ENCODE measurements at places on chromosomes 16 and 17.

DNA sequence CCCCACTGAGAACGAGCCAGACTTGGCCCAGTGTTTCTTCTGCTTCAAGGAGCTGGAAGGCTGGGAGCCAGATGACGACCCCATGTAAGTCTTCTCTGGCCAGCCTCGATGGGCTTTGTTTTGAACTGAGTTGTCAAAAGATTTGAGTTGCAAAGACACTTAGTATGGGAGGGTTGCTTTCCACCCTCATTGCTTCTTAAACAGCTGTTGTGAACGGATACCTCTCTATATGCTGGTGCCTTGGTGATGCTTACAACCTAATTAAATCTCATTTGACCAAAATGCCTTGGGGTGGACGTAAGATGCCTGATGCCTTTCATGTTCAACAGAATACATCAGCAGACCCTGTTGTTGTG lies 631 bp downstream of the BIRC5 start:
- peak; percentile 3 for DNase-seq

DNA sequence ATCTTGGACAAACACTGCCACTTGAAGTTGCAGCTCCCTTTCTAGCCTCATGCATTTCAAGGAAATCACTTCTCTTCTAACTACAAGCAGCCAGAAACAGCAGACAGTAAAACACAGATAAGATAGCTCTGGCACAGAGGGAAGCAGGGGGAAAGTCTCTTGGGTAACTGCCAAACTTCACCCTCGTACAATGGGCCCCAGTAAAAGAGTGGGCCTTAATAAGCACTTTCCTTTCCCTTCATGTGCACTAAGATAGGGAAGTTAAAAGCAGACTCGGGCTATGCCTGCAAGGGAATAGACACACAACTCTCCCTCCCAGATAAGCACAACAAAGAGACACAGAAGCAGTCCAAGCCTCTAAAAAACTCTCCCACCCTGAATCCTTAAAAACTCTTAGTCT lies 4.2 kb upstream of the KRTAP4-5 start:
- DNase-seq, result no peak

DNA sequence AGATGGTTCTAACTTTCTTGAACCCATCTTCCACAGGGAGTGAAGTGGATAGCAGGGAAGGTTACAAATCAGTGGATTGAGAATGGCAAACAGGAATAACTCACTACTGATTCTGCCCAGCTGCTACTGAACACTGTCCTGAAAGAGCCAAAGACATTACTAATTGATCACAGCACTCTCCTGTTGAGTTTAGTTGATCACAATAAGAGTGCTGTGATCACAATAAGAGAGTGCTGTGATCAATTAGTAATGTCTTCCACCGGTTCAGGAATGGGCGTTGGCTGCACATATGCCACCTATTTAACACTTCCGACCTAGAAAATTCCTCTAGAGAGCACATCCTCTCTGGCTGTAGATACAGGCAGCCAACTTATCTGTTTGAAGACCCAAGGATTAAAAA lies 11.4 kb downstream of the CFAP97D1 start:
- DNase-seq, result peak; percentile 55

DNA sequence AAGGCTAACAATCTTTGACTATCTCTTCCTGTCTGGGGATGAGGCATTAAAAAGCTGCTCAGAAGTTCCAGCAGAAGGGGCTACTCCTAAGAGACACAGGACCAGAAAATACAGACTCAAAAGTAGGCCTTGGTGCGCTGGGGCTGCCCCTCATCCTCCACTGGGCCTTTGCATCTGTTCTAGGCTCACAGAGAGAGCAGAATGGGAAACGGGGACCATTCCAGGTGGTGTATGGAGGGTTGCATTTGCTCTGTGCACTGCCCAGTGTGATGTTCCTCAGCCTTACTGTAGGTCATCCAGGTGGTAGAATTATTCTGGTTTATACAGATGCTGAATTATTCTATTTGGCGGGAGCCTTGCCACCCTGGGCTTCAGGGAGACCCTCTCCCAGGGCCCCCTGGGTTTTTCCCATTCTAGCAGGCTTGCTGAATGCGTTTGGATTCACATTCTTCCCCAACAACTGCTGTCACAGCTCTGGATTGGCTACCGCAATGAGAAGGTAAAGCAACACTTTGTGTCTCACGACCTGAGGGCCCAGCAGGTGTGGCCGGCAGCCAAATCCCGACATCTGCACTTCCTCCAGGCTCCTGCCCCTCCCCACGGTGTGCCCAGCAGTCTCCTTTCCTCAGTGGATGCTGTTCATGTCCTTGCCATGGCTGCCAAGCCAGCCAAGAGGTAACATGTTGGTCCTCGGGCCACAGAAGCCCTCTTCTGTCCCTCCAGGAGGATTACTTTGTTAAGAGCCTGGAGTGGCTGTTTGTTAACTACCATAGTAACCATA lies 25.0 kb upstream of the ZNHIT3 start:
- no peak for DNase-seq

DNA sequence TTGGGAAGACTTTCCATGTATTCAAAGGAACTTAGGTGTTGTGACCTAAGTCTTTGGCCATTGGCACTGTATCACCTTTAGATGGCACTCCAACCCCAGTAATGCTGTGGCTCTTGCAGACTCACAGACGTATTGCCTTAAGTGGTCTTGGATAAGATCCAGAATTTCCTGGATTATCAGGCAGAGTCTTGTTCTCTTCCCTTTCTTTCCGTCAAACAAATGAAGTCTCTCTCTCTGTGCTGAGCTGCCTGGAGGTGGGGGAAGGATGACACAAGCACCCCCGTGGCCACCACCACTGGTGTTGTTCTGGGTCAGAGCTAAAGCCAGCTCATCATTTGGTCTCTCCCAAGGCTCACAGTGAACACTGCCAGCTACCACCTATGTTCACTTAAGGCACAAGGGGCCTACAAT lies 789.9 kb upstream of the KIF2B start:
- DNase-seq, result no peak

DNA sequence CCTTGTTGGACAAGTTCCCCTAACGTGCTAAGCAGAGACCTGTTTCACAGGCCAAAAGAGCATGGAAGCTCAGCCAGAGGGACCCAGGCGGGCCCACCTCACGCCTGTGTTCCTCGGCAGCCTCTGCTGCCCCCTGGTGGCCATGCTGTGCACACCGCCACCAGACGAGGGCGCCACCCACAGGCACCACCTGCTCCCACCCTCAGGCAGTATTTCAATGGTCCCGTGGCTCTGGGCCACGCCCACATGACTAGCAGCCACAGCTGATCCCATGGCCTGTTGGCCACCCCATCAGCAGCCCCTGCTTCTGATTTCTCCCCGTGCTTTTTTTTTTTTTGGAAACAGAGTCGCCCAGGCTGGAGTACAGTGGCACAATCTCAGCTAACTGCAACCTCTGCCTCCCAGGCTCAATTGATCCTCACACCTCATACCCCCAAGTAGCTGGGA lies 18.9 kb downstream of the MPG start:
- peak; percentile 90 for DNase-seq

GRCh38 chr17:82497483-82498405 lies 21.8 kb upstream of the FOXK2 start:
- peak; percentile 89 for DNase-seq

GRCh38 chr17:69147460-69147859 lies 5.8 kb upstream of the ABCA6 start:
- no peak for DNase-seq

GRCh38 chr16:88871349-88871702 lies 4.9 kb upstream of the PABPN1L start:
- DNase-seq, result no peak

Data from EH (cell line).